Effector CD4-positive, alpha-beta T cell (primary cell): ENCODE measurements at places on chromosomes 7 and 10.

DNA sequence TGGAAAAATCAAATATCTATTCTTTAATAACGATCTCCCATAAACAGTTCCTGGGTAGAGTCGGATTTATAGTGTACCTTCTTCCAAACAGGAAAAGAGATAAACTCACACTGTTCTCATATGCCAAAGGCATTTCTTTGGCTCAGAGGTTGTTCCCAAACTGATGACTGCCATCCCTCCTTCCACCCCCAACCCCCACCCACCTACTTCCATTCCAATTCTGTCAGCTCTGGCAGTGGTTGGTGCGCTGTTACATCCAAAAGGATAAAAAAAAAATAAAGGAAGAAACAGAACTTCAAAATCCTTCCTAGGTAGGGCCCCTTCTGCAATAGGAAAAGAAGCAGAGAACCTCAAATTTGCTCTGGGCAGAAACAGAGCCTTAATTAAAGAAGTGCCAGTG, 104.7 kb downstream of the DGKI start:
- no peak for DNase-seq

DNA sequence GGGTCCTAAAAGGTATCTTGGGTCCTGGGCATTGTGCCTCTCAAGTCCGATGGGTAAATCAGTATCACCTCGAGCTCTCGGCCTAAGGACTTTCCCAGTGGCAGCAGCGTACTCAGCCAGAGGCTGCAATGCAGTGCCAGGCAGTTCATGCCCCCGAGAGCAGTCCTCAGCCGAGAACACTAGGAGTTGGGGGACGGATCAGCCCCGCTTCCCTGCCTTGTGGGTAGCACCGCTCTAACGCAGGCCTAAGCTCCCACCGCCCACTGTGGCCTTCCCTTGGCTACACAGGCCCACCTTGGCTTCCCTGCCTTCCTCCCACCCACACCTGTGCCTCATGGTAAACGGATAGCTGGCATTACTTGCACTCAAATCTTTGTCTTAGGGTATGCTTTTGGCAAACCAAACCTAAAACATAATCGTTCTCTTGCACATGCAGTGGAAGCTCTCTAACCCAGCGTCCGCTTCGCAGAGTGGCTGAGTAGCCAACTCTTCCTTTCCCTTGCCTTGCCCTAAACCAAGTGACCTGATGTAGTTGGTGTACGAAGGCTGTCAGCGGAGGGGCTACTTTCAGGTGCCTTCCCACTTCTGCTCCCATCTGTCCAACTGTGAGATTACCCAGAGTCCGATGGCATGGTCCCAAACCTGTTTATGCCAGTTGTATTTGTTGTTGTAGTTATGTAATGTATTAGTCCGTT, 73.2 kb upstream of the CHST15 start:
- DNase-seq, result no peak

DNA sequence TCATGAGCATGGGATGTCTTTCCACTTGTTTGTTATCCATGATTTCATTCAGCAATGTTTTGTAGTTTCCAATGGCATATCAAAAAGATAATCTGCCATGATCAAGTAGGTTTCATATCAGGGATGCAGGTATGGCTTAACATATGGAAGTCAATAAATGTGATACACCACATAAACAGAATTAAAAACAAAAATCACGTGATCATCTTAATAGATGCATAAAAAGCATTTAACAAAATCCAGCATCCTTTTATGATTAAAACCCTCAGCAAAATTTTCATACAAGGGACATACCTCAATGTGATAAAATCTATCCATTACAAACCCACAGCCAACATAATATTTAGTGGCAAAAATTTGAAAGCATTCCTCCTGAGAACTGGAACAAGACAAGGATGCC, 90.3 kb downstream of the ZNF37A start:
- no peak for DNase-seq

GRCh38 chr7:99465421-99465768, 572 bp downstream of the ATP5MF start:
- no peak for DNase-seq

DNA sequence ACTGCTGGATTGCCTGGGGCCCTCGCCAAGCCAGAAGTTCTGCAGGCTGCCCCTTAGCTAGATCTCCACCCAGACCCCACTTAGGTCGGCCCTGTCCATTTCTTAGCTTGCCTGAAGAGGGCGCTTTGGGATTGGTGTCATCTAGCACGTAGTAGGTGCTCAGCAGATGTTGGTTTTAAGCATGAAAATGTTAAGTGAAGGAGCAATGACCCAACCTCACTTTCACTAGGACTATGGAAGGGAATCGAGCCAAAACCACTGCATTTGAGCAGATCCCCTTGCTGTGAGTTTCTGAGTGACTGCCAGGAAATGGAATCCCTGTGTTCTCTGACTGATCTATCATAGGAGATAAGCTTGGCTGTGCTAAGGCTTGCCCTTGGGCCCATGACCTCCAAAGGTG, 131.7 kb upstream of the EEPD1 start:
- DNase-seq, result no peak

GRCh38 chr10:33114451-33114952, 156.5 kb upstream of the ITGB1 start:
- no peak for DNase-seq

- no peak for DNase-seq
These were observed 133.5 kb downstream of the SGMS1 start for GRCh38 chr10:50490241-50490640.

DNA sequence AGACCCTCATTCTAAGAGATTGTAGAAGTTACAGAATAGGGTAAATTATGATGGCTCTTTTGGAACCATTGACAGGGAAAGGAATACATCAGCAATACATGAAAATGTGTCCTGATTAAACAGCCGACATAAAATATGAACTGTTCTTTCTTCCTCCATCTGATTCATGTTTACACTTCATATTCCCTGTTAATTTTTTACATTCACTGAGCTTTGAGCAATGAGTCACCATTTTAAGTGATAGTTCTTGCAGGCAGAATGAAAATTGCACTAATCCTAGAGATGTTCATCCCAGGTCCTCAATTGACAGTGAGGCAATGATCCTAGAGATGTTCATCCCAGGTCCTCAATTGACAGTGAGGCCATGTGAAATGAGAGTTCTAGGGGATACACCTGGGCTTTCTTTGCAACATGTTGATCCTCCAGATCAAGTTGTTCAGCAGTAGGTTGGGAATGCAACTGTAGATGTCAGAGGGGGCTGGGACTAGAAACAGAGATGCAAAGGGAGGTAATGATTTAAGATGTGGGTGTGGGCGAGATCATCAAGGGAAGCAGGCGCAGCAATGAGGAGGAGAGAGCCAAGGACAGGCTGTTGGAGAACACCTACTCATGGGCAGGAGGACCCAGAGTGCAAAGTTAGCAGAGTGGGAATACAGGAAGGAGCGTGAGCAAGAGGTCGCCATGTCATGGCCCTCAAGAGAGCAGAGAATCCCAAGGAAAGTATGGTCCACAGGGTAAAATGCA, 138.7 kb downstream of the ZNF365 start:
- no peak for DNase-seq

- no peak for DNase-seq
These were observed 9.7 kb upstream of the ZNF485 start for GRCh38 chr10:43596546-43596945.

DNA sequence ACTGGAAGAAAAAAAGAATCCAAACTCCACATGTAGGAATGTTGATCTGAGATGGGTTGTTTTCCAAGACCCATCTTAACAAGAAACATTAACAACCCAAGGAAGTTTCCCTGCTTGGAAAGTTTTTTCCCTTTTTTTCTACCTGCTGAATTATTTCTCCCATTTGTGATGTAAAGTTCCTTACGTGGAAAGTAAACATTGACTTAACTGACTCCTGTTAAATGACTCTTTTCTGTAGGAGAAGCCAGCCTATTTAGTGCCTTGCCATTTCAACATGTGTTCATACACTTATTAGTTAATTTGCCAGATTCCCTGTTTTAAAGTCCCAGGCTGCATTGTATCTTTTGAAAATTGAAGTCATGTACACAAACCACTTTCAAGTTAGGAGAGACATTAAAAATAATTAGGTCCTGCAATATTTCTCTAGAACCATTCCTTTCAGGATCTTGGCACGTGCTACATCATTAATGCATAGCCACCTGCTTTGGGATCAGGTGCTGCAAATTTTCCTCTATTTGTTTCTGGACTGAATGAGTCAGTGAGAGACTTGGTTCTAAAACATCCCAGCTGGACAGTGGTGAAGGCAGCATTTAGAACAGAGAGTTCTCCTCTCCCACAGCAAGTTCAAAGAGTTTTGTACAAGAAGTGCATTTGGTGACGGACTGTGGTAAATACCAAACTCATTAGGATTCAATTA, 698.5 kb downstream of the SUGCT start:
- DNase-seq, result no peak

- no peak for DNase-seq
These were observed 56.4 kb downstream of the ICA1 start for GRCh38 chr7:8205537-8205936.
